GM12864 (cell line): ENCODE measurements at places on chromosomes 1 and 21.
A peak's percentile ranks its signal among the peaks of the same experiment; 100 is the strongest.

GRCh38 chr1:211579440-211580302, 710 bp upstream of the SLC30A1 start:
- DNase-seq, result peak; percentile 41

DNA sequence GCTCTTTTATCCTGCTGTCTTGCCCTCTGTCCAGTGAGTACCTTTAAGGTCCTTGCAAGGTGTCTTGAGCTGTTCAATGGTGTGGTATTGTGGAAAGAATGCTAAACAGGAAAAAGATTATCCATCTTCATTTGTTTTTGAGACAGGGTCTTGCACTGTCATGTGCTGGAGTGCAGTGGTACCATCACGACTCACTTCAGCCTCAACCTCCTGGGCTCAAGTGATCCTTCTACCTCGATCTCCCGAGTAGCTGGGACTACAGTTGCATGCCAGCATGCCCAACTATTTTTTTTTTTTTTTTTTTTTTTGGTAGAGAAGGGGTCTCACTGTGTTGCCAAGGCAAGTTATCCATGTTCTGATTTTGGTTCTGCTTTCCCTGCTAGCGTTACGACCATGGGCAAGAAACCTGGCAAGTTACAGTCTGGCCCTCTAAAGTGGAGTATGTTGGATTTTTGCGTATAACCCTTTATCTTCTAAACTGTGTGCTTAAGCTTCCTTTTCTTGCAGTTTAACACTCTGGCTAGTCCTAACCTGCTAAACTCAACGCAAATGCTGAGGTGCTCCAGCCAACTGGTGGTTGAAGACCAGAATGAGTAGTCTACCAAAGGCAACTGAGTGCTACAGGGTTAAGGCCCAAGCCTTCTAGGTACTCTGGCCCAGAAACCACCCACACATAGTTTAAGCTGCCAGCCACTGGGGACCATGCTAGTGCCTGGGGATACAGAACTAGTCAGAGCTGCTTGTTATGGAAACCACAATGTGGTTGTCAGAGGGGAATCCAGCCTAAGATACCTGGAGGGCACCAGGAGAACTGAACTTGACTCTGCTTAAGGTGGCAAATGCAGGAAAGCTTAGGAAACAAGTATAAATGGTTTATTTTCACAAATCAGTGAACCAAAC, 7.9 kb downstream of the RPL11 start:
- no peak for DNase-seq

GRCh38 chr1:172375211-172375631, 45.3 kb upstream of the C1orf105 start:
- DNase-seq, result no peak

DNA sequence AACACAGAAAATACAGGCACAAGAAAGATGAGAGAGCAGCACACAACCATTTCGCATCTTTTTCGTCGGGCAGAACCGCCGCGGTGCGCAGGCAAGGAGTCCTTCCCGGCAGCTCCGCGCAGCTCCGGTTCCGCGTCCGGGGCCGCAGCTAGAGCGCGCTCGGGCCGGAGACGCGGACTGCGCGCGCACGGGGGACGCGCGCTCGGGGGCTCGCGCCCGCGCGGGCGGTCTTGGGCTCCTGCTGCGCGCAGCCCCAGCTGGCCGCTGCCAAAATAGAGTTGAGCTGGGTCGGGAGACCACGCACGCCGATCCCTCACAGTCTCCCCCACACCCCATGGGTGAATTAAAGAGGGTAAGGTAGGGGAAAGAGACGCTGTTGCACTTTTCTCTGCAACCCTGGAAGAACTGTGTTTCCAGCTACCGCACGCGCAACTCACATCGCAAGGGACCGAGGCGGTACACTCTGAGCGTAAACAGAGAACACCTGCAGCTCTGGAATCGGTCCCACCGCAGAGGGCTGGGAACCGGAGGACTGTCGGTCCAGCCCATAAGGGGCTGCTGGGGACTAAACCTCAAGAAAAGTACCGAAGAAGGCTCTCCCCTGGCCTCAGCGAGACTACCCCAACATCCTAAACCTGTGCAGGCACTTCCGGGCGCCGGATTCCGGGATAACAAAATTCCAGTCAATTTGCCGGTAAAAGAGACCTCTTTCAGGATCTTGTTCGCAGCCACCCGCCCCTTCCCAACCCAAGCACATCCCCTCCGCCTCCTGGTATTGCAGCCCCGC, 1.7 kb downstream of the NR5A2 start:
- DNase-seq, result no peak

DNA sequence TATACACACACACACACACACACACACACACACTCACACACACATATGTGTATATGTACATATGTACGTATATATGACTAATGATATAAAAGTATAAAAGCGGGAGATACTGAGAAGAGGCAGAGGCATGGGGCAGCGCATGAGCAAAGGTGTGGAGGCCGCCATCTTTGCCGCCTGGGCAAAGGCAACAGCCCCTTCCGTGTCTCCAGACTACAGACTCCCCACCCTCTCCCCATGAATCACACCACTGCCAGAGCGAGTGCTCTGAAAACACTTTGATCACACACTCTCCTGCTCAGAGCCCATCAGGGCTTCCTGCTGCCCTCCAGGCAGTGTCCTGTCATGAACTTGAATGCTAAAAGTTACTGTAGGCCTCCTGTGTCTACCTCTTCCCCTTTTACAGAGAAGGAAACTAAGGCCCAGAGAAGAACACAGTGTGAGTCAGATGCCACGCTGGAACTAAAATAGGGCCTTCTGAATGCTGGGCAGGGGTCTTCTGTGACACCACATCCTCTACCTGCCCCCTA, 54.7 kb upstream of the SSBP3 start:
- no peak for DNase-seq

- DNase-seq, result no peak
Measured at GRCh38 chr1:52588535-52588934, 13.6 kb upstream of the GPX7 start.

GRCh38 chr1:4616831-4617465, 37.5 kb upstream of the AJAP1 start:
- DNase-seq, result no peak

GRCh38 chr1:207140536-207140935, 36.5 kb downstream of the C4BPA start:
- DNase-seq, result no peak

DNA sequence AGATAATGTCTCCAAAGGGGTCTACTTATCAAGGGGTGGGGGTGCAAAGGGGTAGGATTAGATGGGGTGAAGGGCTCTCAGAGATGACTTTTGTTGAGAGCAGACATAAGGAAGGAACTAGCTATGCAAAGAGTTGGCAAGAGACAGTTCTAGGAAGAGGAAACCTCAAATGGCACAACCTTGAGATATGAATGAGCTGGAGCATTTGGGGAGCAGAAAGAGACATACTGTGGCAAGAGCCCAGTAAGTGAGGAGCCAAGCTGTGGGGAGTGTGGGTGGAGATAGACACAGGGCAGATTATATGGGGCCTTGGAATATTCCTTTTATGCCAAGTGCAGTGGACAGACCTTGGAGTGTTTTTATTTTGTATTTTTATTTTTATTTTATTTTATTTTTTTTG, 84.8 kb upstream of the BTG3 start:
- DNase-seq, result no peak

- DNase-seq, result no peak
Measured at GRCh38 chr1:195580988-195581387, 1027.3 kb downstream of the KCNT2 start.

- DNase-seq, result no peak
Measured at GRCh38 chr1:109807822-109808680, 44.3 kb upstream of the EPS8L3 start.

DNA sequence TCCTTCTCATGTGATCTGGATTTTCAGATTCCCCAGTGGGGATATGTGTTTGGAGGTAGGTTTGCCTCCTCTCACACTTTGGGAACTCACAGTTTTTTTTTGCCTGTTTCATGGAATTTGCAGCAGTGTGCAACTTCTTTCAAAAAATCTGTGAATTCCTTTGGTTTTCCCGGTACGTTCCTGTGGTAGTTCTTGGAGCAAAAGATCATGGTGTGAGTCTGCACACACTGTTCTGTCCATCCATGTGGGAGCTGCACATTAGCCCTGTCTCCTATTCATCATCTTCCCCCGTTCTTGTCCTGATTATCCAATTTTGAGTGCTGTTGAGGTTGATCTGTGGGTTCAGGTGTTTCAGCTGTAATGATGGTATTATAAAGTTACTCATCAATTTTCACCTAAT, 30.3 kb upstream of the TACSTD2 start:
- no peak for DNase-seq

- DNase-seq, result no peak
Measured at GRCh38 chr1:115793162-115793561, 24.6 kb upstream of the CASQ2 start.

DNA sequence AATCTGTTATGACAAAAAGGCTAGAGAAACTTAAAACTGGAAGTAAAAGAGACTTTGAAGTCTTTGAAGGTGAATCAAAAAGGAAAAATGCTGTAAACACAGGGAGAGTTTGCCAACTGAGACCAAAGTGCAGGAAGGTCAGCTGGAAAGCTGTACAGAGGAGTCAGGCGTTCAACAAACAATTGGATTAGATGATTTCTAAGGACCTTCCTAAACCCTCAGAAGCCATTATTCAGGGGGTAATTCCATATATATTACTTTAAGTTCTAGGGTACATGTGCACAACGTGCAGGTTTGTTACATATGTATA, 156.8 kb downstream of the ZBTB18 start:
- DNase-seq, result no peak

DNA sequence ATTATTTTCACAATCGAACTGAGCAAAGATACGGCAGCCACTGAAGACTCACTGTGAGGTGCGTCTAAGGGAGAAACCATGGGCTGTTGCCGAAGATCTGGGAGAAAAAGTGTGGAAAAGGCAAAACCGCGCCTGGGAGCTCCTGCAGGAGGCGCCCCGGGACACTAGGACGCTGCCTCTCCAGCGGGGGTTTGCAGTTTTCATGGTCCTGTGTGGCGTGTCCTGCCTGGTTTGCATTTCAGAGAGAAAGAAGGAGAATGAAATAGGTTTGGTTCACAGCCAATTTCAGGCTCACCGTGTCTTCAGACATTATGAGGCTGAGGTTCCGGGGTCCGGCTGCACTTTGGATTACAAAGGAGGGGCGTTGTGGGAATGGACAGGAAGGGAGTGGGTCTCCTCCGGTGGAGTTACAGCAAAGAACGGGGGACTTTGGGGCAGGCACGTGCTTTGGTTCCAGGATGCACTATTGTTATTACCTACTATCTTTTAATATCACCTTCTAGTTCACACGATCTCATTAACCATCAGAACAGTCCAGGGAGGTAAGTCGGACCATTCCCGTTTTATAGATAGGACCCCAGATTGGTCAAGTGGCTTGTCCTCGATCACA, 179.8 kb downstream of the DYRK1A start:
- DNase-seq, result no peak

GRCh38 chr1:185598332-185598731, 135.9 kb upstream of the HMCN1 start:
- DNase-seq, result no peak
